ENCODE measurements at places on chromosomes 11 and 22.

- DNase-seq, result no peak
Measured at GRCh38 chr11:4041731-4042391, 52.7 kb upstream of the RRM1 start.

GRCh38 chr11:43550714-43551113 lies 129.8 kb upstream of the HSD17B12 start:
- no peak for DNase-seq

GRCh38 chr11:45860764-45861510 lies 13.7 kb downstream of the CRY2 start:
- no peak for DNase-seq

DNA sequence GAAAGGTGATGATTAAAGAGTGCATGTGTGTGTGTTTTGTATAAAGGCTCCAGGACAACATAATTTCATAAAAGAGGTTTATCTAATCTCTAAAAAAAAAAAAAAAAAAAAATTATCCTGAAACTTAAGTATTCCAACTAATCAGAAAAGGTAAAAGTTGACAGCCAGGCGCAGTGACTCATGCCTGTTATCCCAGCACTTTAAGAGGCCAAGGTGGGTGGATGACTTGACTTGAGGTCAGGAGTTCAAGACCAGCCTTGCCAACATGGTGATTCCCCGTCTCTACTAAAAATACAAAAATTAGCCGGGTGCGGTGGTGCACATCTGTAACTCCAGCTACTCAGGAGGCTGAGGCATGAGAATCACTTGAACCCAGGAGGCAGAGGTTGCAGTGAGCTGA lies 632.7 kb upstream of the CHORDC1 start:
- no peak for DNase-seq

- no peak for DNase-seq
Measured at GRCh38 chr11:131693756-131694155, 323.3 kb downstream of the NTM start.

- DNase-seq, result no peak
Measured at GRCh38 chr22:42303396-42304323, 33.2 kb upstream of the TCF20 start.

GRCh38 chr22:36863979-36864378 lies 3.2 kb downstream of the NCF4 start:
- DNase-seq, result no peak

DNA sequence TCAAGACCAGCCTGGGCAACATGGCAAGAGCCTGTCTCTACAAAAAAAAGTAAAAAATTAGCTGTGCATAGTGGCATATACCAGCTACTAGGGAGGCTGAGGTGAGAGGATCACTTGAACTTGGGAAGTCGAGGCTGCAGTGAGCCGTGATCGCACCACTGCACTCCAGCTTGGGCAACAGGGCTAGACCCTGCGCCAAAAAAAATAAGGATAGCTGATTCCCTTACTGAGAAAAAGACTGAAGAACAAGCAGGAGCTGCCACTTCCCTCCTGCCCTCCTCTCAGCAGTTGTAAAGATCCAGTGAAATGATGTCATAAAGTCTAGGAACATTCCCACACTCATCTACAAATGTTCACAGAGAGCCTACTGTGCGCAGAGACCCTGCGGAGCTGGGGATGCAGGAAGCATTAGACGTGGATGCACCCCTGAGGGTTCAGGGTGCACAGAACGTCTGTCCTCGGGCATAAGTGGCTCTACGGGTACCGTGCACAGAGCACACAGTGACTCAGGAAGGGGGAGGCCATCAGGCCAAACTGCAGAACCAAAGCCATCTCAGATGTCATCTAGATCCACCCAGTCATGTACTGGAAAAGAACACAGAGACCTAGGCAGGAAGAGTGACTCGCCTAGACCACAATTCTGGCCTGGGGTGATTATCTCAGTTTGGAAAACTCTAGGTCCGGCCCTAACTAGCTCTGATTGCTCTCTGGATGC lies 11.7 kb downstream of the SEC14L2 start:
- no peak for DNase-seq

DNA sequence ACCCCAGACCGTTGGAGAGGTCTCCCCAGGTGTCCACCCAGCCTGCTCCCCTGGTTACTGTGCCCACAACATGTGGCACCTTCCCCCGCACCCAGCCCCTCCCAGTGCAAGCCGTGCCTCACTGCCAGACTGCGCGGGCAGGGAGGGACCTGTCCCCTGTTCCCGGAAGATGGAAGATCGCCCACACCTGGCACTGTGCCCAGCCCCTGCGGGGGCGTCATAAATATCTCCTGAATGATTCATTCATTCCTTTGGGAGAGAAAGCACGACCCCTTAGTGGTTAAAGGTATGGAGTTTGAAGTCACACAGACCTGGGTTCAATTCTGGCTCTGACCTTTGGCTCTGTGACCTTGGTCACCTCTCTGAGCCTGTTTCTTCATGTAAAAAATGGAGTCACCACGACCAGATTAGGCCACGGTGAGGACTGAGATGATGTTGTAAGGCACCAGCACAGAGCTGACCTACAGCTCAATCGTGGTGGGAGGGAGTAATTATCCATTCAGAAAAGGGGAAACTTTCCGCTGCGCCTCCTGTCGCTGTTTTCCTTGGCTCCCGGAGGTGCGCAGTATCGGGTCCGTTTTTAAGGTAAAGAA lies 497 bp upstream of the SYT12 start:
- DNase-seq, result no peak

GRCh38 chr11:11608783-11609232 lies 13.0 kb downstream of the GALNT18 start:
- no peak for DNase-seq

- DNase-seq, result no peak
Measured at GRCh38 chr11:64264371-64264852, 13.1 kb downstream of the PLCB3 start.

DNA sequence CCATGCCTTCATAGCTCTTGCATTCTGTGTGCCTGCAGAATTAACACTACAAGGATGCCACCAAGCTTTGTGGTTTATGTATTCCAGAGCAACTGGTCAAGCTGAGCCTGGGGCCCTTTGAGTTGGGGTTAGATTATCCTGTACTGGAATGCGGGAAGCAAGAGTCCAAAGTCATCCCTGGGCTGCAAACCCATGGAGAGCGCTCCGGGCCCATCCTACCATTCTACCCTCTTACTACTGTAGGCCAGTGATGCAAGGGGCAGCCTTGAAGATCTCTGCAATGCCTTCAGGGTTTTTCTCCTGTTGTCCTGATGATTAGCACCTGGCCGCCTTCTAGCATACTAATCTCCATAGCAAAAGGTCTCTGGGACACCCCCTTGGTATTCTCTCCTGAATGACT lies 51.3 kb downstream of the TUG1 start:
- DNase-seq, result no peak

DNA sequence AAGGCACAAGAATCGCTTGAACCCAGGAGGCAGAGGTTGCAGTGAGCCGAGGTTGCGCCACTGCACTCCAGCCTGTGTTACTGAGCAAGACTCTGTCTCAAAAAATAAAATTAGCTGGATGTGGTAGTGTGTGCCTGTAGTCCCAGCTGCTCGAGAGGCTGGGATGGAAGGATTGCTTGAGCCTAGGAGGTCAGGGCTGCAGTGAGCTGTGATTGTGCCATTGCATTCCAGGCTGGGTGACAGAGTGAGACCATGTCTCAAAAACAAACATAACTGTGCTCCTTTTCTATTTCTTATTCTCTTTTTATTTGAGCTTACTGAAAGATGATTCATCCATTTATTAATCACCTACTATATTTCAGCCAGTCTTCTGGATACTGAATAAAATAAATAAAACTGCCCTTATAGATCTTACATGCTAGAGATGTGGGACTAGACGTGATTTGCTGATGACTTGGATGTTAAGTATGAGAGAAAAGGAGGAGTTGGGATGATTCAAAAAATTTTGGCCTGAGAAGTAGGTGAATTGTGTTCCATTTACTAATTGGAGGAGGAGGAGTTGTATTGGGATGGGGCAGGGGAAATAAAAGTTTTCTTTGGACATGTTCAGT lies 18.0 kb downstream of the PAAF1 start:
- DNase-seq, result no peak

- DNase-seq, result peak; percentile 50
Measured at GRCh38 chr11:70826541-70827335, 425.6 kb downstream of the SHANK2 start.

GRCh38 chr22:41620589-41621098 lies at the start of gene DESI1:
TSS of gene DESI1 (minus strand) at chr22:41621043. CDS start at chr22:41620839, 204 bp downstream.
- DNase-seq, result no peak

DNA sequence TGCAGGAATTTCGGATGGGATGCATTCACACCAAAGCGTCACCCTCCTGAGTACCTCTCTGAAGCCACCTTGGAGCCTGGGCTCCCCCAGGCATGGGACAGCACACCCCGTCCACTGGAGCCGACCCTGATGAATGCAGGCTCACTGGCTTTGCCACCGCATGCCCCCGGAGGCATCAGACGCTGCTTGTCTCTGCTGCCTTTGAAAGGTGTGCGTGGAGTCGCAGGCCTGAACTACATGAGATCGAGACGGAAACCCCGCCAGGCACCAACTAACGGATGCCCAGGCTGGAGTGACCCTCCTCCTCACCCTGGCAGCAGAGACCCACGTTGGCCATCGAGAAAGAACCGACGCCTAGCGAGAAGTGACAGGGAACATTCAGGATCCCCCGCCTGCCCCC lies 22.5 kb downstream of the KRTAP5-5 start:
- no peak for DNase-seq

DNA sequence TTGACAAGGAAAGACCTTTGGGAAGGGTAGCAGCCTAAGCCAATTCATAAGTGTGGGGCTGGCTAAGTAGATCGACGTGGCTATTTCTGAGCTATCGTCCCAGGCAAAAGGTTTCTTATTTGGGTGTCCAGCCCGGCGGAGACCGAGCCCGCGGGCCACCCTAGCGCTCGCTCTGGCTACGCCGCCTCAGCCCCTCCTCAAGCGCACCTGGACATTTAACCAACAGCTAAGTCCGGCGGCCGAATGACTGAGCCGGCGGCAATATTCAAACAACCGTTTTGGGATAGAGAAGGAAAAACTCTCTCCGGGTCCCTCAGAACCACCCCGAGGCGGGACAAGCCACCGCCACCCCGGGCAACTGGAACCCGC lies 457 bp downstream of the RNF141 start:
- DNase-seq, result no peak

DNA sequence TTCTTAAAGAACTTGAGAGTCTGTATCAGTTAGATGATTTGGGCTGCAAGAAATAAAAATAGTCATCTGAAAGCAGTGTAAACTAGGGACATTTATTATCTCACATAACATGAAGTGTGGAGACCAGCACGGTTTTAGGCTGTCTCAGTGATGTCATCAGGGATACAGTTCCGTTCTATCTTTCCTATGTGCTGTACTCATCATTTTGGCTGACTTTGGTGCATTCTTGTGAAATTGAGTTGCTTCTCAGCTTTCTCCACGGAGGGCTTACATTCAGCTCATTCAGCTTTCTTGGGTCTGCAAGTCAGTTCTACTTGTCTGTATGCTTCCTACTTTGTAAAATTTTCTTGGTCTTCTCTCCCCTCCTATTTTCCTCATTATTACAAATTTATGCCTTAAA lies 51.8 kb upstream of the LIN7C start:
- DNase-seq, result no peak

DNA sequence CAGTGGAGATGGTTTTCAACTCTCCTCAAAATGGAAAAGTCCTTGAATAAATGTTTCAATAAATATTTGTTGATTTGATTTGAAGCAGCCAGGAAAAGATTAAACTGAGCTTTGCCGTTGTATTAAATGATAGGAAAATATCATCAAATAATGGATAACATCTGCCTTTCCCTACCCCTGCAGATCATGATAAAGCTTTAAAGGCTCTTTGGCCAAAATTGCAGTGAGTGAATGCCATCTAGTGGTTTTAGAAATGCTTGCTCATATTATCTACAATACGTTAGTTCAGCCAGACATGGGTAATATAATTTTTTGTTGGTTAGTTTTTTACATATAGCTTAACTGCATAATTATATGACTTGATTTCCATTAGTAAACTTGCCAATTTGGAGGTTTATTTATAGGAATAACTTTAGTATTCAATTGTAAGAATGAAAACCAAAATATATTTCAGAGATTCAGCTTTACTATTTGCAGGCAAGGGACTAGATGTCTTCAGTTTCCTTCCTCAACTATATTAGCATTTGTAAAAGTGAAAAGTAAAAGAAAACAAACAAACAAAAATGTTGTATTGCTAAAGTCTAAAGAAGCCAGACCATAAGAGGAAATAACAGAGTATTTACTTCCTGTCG lies 159.2 kb downstream of the MSANTD4 start:
- no peak for DNase-seq

GRCh38 chr11:65170058-65170534 lies at the start of gene SPDYC:
TSS of gene SPDYC (plus strand) at chr11:65170233. CDS start at chr11:65171358, 1,125 bp downstream.
- no peak for DNase-seq

DNA sequence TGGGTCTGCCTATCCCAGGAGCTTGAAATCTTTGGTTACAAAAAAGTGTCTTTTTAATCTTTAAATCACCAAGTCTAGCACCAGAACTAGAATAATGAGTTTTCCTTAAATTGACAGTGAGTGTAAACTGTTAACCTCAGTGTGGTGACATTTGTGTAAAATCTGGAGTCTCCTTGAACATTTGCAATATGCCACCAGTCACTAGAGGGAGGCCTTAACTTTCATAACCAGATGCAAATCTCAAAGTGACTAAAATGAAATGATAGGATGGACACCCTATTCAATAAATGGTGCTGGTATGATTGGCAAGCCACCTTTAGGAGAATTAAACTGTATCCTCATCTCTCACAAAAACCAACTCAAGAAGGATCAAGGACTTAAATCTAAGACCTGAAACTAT lies 8.3 kb upstream of the SCGB1D2 start:
- DNase-seq, result no peak

GRCh38 chr22:43398246-43398645 lies 13.6 kb upstream of the MPPED1 start:
- no peak for DNase-seq

GRCh38 chr22:28183078-28183860 lies 264.2 kb upstream of the PITPNB start:
- DNase-seq, result no peak

DNA sequence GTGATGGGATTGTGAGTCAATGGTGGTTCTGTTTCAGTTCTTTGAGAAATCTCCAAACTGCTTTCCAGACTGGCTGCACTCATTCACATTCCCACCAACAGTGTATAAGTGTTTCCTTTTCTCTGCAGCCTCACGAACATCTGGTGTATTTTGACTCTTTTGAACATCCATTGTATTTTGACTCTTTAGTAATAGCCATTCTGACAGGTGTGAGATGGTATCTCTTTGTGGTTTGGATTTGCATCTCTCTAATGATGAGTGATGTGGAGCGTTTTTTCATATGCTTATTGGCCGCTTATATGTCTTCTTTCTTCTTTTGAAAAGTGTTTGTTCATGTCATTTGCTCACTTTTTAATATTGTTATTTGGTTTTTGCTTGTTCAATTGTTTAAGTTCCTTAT lies 19.4 kb downstream of the NELL1 start:
- DNase-seq, result no peak
